ENCODE measurements at places on chromosomes 2 and 18. TPM values are rescaled to one million over a fixed set of nuclear protein-coding genes. Genes with fewer than 3 reads are reported as not detected.

The ALPI gene
- total RNA-seq = 6.5 TPM

- peaks cover 17% of the 10 kb centered on the region for H3K4me1 ChIP-seq
- peaks cover 12% of the 10 kb centered on the region for H3K27me3 ChIP-seq
- no peak overlapping the region for H3K27ac ChIP-seq
- H3K36me3 ChIP-seq = no peaks in the 10 kb centered on the region
Measured at GRCh38 chr2:19505199-19506136, 147.0 kb upstream of the OSR1 start.

DNA sequence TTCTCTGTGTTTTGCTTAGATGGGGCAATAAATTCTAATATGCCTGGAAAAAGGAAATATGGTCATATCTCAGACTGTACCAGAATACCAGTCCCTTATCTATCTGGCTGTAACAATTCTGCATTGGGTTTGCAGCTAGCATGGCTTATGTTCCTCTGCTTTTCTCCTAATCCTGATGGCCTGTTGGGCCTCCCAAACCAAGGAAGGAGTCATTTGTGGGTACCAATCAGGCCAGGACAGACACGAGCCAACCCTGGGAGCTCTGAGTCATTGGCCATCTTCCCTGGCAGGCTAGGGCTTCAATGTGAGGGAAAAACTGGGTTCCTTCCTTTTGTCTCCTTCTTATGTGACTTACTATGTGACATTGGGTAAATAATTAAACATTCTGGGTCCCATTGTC is 12.0 kb downstream of the SMARCAL1 start:
- no peaks in the 10 kb centered on the region for H3K4me1 ChIP-seq
- H3K27ac ChIP-seq = no peak overlapping the region
- no peak for DNase-seq
- peaks cover 37% of the 10 kb centered on the region for H3K36me3 ChIP-seq

DNA sequence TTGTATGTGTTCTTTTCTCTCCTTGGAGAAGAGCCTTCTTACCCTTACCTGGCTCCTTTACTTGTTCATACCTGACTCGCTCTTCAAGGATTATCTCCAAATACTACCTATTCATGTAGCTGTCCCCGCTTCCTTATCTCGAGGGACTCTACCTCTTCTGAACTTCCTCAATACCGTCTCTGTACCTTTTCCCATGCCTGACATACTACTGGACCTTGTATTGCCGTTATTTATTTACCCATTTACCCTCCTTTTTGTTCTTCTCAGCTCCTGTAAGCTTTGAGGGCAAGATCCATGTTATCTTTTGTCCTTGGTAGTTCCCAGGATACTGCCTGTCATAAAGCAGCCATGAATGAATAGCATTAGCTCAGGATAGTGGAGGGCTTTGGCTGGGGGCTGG is 32.5 kb downstream of the KCNS3 start:
- H3K27ac ChIP-seq = no peak overlapping the region
- no peaks in the 10 kb centered on the region for H3K4me1 ChIP-seq
- no peak for DNase-seq
- H3K4me3 ChIP-seq = no peak overlapping the region

GRCh38 chr2:100674666-100675065 is 111.9 kb downstream of the PDCL3 start:
- no peaks in the 10 kb centered on the region for H3K4me1 ChIP-seq
- H3K27ac ChIP-seq = no peak overlapping the region
- no peak overlapping the region for H3K4me3 ChIP-seq
- no peaks in the 10 kb centered on the region for H3K36me3 ChIP-seq
- no peak for DNase-seq

DNA sequence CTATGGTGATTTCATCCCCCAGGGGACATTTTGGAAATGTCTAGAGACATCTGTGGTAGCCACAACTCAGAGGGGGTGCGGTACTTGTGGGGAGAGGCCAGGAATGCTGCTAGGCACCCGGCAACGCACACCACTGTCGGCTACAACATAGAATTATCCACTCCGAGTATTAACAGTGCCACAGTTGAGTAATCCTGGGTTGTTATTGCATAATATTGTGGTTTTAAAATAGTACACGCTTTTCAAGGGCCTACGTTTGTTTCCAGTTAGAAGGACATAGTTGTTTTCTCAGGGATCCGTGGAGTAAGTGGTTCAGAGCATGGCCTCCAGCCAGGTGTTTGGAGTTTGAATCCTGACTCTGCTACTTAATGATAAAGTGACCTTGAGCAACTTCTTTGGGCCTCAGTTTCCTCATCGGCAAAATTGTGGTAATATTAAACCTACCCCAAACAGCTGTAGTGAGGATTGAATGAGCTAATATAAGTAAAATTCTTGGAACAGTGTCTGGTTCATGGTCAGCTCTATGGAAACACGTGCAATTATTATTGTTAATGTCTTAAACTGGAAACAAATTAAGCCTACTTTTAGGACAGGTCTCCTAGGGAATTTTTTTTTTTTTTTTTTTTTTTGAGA is 24.5 kb downstream of the CYP27A1 start:
- no peaks in the 10 kb centered on the region for H3K36me3 ChIP-seq
- H3K27me3 ChIP-seq = no peaks in the 10 kb centered on the region
- DNase-seq = no peak
- peak overlapping the region; percentile 90 for H3K27ac ChIP-seq
- H3K4me3 ChIP-seq = peak overlapping the region; percentile 77

DNA sequence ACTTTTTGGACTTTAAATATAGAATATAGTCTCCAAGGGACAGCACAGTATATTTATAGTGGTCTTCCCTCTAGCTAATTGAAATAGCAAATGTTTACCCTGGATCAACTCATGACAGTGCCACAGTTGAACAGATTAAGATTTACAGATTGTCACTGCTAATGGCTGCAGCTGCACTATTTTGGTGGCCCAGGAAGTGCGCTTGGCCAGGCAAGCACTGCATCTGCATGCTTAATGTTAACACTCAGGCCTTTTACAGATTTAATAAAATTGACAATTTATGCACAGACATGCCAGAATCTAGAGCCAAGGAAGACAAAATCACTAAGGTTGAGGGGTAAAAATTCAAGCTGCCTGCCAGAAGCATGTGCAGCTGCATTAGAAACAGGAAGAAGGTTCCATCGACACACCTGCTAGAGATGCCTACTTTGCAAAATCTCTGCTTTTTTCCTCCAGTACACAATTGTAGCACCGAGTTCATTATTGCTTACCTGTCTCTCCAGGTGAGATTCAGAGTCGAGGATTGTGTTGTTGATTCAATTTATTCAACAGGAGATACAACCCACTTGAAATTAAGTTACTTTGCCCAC is 1042.3 kb upstream of the NRXN1 start:
- no peaks in the 10 kb centered on the region for H3K27me3 ChIP-seq
- H3K36me3 ChIP-seq = no peaks in the 10 kb centered on the region
- H3K4me3 ChIP-seq = no peak overlapping the region
- no peak overlapping the region for H3K27ac ChIP-seq
- no peaks in the 10 kb centered on the region for H3K4me1 ChIP-seq

DNA sequence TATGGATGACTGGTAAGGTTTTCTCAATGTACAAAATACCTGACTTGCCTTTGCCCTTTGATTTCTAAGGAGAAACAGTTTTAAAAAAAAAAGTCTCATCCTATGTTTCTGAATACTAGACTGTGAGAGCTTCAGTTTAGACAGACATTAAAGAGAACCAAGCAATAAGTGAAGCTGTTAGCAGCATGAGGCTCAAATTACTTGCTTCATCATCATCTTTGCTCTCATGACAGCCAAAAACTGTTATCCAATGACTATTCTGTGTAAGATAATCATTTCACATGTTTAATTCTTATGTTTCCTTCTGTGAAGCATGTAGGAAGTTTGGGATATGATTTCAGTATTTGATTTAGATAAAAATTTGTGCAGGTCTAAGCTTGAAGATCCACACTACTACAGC is 129.2 kb downstream of the COMMD1 start:
- no peaks in the 10 kb centered on the region for H3K27me3 ChIP-seq
- H3K27ac ChIP-seq = peak overlapping the region; percentile 72
- no peaks in the 10 kb centered on the region for H3K36me3 ChIP-seq
- peak overlapping the region; percentile 39 for H3K4me3 ChIP-seq
